ENCODE measurements at places on chromosomes 7 and 10.

GRCh38 chr10:127012071-127012768 lies 107.0 kb downstream of the DOCK1 start:
- DNase-seq, result no peak

- DNase-seq, result no peak
These were observed 191.5 kb downstream of the OTUD1 start for GRCh38 chr10:23630376-23630775.

DNA sequence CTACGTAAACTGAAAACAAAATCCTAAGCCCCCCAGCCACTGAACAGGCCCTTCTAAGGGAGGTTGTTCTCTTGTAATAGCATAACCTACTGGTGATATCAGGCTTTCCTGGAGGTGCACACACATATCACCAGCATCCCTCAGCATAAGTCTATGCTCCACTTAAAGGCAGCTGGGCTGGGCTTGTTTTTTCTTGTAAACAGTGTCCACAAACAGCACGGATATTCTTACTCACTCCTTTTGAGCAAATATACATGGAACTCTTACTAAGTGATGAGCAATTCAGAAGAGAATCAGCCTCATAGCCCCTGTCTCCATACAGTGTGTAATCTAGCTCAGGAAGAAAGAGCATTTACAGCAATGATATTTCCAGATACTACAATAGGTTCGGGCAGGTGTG lies 2.4 kb downstream of the LRIT1 start:
- DNase-seq, result no peak

GRCh38 chr7:74287303-74288033 lies 1.7 kb upstream of the CLIP2 start:
- DNase-seq, result no peak

GRCh38 chr10:79293841-79294581 lies 53.3 kb upstream of the PPIF start:
- no peak for DNase-seq

GRCh38 chr7:106045139-106045538 lies 67.0 kb downstream of the SYPL1 start:
- no peak for DNase-seq

All from esophagus squamous epithelium (tissue), 5 donors.